B cell (primary cell): ENCODE measurements at places on chromosomes 2 and 18.

- DNase-seq = no peak
- H3K27me3 ChIP-seq = no peaks in the 10 kb centered on the region
- H3K4me1 ChIP-seq = no peaks in the 10 kb centered on the region
- no peak overlapping the region for H3K27ac ChIP-seq
- H3K36me3 ChIP-seq = no peaks in the 10 kb centered on the region
- no peak overlapping the region for H3K4me3 ChIP-seq
Observed at GRCh38 chr2:6008186-6008585, 316.0 kb downstream of the SOX11 start.

- no peaks in the 10 kb centered on the region for H3K4me1 ChIP-seq
- no peaks in the 10 kb centered on the region for H3K36me3 ChIP-seq
- no peak overlapping the region for H3K27ac ChIP-seq
- no peak for DNase-seq
- no peak overlapping the region for H3K4me3 ChIP-seq
- H3K27me3 ChIP-seq = no peaks in the 10 kb centered on the region
Observed at GRCh38 chr2:191358325-191359025, 113.3 kb downstream of the MYO1B start.

DNA sequence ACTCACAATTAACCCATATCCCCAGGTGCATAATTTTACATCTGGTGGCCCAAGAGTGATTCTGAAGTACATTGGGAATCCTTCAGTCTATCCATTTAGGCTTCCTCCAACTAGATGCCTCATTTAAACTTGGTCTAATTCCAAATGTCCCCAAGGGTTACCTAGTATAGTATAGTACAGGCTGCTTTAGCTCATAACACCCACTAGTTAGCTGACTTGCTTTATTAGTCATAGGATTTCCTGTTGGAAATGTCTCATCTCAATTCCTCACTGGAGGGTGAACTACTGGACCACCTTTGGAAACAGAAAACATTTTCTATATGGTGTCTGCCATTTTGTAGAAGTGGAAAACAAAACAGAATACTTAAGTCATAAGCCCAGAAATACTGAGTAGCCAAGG is 202.5 kb upstream of the SESTD1 start:
- no peaks in the 10 kb centered on the region for H3K4me1 ChIP-seq
- no peak overlapping the region for H3K27ac ChIP-seq
- DNase-seq = no peak

GRCh38 chr2:46097714-46098480 is 199.3 kb upstream of the EPAS1 start:
- no peak overlapping the region for H3K4me3 ChIP-seq
- no peaks in the 10 kb centered on the region for H3K4me1 ChIP-seq
- no peak overlapping the region for H3K27ac ChIP-seq
- no peaks in the 10 kb centered on the region for H3K27me3 ChIP-seq

GRCh38 chr2:3442185-3442584 is 62.7 kb downstream of the TRAPPC12 start:
- no peak overlapping the region for H3K27ac ChIP-seq
- H3K4me3 ChIP-seq = no peak overlapping the region

GRCh38 chr2:196925768-196926561 is 542 bp downstream of the PGAP1 start:
- no peaks in the 10 kb centered on the region for H3K27me3 ChIP-seq
- no peaks in the 10 kb centered on the region for H3K36me3 ChIP-seq
- peaks cover 14% of the 10 kb centered on the region for H3K4me1 ChIP-seq
- H3K4me3 ChIP-seq = peak overlapping the region; percentile 89
- peak overlapping the region; percentile 45 for H3K27ac ChIP-seq

DNA sequence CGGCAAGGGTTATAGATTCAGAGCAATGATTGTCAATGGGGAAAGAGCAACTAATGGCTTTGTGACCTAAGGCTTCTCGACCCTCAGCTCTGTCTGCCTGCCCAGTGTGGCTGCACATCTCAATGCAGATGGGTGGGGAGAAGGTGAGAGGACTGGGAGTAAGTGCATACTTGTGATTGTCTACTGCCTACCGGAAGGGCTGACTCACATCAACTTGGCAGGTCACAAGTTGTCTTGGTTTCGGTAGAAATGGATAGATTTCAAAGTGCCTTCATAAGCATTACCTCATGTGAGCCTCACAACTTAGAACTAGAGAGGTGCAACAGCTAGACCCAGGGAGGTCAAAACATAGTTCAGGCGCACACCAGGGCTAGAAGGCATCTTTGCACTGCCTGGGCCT is 29.4 kb downstream of the STAT1 start:
- H3K27me3 ChIP-seq = no peaks in the 10 kb centered on the region
- peaks cover 98% of the 10 kb centered on the region for H3K36me3 ChIP-seq
- no peak overlapping the region for H3K4me3 ChIP-seq
- no peak for DNase-seq
- H3K4me1 ChIP-seq = peaks cover 12% of the 10 kb centered on the region
- H3K27ac ChIP-seq = no peak overlapping the region

DNA sequence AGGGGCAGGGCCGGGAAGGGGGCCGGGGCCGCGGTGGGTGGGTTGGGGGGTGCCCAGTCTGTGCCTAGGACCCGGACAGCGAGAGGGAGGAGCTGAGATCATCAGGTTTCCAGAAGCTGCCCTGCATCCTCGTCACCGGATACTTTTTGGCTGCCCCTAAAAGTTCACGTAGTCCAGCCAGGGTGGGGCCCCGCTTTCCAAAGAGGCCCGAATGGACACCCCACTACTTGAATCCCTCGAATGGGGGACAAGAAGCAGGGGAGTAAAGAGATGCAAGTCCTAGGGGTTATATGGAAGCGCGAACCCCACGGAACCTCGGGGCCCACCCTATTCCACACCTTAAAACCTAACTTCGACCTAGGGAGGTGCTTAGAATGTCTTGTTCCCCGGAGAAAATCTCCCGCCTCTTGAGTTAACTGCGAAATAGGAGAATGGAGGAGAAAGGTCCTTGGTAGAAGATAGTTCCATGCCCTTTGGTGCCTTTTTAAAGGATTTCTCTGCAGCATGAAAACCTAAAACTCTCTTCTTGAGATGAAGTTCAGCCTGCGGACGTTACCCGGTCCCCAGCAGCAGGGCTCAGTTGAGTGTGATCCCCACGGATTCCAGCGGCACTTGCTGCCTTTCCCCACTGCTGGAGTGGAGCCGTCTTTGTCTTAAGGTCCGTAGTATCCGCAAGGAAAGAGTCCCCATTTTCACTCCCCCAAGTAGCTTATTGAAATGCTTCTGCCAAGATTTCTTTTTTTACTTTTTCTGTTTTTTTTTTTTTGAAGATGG is 2.1 kb upstream of the RNF152 start:
- peak overlapping the region; percentile 64 for H3K4me3 ChIP-seq
- no peaks in the 10 kb centered on the region for H3K36me3 ChIP-seq
- H3K27me3 ChIP-seq = peaks cover 27% of the 10 kb centered on the region
- no peak overlapping the region for H3K27ac ChIP-seq
